ENCODE measurements at places on chromosomes 13 and 19.

DNA sequence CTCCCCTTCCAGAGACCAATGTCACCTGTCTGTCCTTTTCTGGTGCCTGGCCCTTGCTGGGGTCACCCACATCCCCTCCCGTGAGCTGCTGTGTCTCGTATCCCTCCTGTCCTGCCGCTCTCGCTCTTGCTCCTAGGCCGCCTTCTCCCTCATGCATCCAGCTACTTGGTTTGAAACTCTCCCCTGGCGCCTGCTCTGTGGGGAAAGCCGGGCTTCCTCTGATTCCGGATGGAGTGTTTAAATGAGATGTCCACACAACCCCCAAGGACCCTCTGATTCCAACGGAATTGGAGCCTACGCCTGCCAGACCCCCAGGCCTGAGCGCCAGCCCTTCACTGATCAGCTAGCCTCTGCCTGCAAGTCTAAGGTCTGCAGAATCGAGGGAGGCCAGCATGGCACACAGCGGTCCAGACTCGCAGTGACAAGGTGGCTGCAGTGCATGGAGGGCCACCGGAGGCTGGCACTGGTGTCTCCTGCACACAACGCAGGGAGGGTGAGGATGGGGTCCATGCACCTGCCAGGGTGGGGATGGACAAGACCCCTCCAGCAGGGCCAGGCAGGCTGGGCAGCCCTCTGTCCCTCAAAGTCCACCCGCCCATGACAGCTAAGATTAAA is 47.2 kb downstream of the RFX2 start:
- no peak for DNase-seq

GRCh38 chr13:111372651-111373425 is 52.4 kb downstream of the TEX29 start:
- no peak for DNase-seq

DNA sequence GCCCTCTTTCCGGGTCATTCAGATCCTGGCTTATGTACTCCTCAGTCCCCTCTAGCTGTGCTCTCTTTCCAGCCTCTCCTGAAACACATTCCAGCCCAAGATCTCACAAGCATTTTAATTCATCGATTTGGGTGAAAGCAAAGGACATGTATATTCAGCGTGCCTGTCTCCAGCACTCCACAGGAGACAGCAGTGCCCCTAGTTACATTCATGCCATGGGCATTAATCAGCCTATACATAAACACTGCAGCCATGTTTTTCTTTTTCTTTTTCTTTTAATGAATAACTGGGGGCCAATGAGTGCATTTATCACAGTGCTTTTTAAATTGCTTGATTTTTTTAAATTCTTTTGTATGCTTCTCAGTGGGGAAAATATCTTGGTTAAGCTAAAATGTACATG is 199.1 kb downstream of the DCT start:
- no peak for DNase-seq

DNA sequence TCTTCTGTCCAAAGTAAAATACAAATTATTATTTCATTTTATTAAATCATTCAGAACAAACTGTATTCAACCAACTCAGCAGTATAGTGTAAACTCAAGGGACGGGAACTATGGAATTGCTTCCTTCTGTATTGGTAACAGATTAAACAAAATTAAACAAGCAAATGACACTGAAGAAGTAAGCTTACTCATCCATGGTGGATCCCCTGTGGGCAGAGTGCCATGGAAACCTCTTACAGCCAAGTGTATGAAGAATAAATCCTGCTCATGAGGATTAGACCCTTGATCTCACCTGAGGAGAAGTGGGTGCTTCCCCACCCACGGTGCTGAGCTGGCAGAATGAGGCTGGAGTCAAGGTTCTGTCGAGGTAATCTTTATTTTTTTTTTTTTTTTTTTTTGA is 18.0 kb upstream of the RFXAP start:
- no peak for DNase-seq

DNA sequence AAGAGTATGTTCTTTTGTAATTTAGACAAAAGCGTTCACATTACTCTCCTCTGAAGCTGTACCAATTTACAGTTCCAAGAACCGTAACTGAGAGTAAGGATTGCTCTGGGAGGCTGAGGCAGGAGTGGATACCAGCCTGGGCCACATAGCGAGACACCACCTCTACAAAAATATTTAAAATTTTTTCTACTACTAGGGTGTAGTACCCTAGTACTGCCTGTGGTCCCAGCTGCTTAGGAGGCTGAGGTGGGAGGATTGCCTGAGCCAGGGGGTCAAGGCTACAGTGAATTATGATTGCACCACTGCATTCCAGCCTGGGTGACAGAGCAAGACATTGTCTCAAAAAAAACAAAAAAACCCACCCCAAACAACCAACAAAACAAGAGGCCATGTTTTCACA is 12.1 kb upstream of the CYP2A6 start:
- no peak for DNase-seq

GRCh38 chr13:84296401-84296800 is 414.1 kb upstream of the SLITRK1 start:
- DNase-seq, result no peak

DNA sequence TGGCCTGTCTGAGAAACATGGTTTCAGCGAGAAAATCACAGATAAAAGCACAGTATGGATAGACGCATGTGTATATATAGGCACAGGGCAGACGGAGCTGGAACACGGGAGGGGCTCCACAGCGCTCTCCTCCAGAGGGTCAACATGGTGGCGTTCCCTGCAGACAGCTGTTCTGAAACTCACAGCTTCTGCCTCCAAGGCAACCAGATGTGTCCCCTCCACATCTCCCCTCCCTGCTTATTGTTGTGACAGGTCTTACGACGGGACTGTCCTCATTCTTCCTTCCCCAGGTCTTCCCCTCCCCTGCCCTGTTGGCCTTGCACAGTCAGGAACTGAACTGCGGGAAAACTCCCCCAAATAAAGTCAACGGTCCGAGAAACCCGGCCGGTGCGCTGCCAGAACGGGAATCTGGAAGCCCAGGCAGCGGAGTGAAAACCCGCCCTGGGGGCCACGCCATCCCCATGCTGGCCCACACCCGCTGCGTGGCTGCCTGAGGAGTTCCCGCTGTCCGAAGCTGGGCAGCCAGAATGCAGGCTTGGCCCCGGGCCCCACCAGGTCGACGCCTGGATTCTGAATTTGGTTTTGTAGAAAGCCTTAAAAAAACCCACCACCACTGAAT is 2.6 kb upstream of the TIMM13 start:
- no peak for DNase-seq
